ENCODE measurements at places on chromosomes 3 and 15. TPM values are rescaled to one million over a fixed set of nuclear protein-coding genes. Genes with fewer than 3 reads are reported as not detected.

The PIERCE2 gene
- total RNA-seq = 7.7 TPM

The SPTBN5 gene
- total RNA-seq = 2.1 TPM

The CYP11A1 gene
- total RNA-seq = 5.4 TPM

The POC1A gene
- total RNA-seq = 12.4 TPM

The ROPN1 gene
- total RNA-seq = not detected

The C3orf85 gene
- total RNA-seq = not detected

The BOC gene
- 14.1 TPM for total RNA-seq

DNA sequence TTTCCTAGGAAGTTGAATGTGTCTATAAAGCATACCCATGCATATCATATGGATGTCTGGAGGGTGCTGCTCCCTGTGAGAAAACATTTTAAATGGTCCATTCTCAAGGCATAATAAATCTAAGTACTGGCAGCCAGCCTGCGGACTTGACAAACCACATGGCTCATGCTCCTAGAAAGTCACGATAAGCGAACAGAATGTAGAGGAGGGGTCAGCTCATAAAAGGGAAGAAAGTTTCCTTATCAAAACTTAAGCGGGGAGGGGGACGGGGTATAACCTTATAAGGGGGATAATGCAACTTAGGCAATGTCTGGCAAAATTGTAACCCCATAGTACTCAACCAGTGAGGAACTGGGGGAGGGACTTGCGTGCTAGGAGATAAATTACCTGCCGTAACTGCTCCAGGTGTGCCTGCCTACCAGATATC, 159.8 kb upstream of the LMCD1 start:
- no peak overlapping the region for H3K27ac ChIP-seq
- H3K4me3 ChIP-seq = no peak overlapping the region
- no peaks in the 10 kb centered on the region for H3K27me3 ChIP-seq
- peak; percentile 19 for DNase-seq
- H3K4me1 ChIP-seq = no peaks in the 10 kb centered on the region

- no peaks in the 10 kb centered on the region for H3K36me3 ChIP-seq
- H3K27ac ChIP-seq = peak overlapping the region; percentile 76
- no peak overlapping the region for H3K4me3 ChIP-seq
- DNase-seq = peak; percentile 96
- H3K27me3 ChIP-seq = no peaks in the 10 kb centered on the region
Observed at GRCh38 chr15:47384341-47384740, 333.0 kb upstream of the SEMA6D start.

DNA sequence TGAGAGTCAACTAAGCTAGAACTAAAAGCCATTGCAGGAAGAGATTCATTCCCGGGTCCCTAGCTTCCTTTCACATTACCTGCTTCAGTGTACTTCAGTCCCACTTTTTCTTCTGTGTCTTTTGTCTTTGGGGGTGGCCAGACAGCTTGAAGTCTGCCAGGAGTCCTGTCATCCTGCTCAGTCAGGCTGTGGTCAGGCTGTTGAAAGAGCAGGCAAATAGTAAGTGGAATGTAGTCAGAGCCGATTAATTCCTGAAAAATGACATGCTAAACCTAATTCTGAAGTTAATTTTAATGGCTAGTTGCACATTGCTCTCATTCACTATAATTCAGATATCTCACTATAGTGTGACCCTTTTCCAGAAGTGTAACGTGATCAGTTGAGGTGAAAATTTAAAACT, 129.6 kb downstream of the FMN1 start:
- no peaks in the 10 kb centered on the region for H3K27me3 ChIP-seq
- DNase-seq = peak; percentile 16
- H3K36me3 ChIP-seq = no peaks in the 10 kb centered on the region
- peaks cover 28% of the 10 kb centered on the region for H3K4me1 ChIP-seq

- no peak overlapping the region for H3K4me3 ChIP-seq
- no peaks in the 10 kb centered on the region for H3K27me3 ChIP-seq
- no peak for DNase-seq
- H3K27ac ChIP-seq = no peak overlapping the region
Observed at GRCh38 chr15:68369931-68370767, 61.8 kb downstream of the ITGA11 start.

DNA sequence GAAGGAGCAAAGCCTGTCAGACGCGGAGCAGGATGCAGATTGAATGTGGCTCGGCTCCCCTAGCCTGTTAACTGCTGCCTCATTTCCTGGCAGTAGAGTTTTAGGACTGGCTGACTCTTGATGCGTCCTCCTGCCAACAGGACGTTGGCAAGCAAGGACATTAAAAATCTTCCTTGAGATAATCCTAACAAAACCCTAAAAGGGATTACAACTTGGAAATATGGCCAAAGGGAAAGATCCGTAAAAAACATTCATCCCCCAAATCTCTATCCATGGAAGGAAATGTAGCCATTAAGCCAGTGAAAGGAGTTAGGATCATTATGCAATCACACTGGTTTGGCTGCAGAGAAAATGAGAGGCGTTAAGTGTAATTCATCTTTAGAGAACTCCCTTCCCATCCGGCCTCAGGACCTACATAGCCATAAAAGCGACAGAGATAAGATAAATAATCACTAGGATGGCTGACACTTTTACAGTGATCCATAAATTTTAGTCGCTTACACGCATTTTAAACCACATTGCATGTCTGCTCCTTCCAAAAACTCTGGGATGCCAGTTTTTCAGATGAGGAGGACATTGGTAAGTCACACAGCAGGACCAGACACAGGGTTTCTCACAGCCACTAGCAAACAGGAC, 44.5 kb upstream of the C3orf80 start:
- H3K36me3 ChIP-seq = no peaks in the 10 kb centered on the region
- H3K4me1 ChIP-seq = peaks cover 10% of the 10 kb centered on the region
- H3K4me3 ChIP-seq = no peak overlapping the region
- H3K27me3 ChIP-seq = no peaks in the 10 kb centered on the region
- DNase-seq = peak; percentile 60

DNA sequence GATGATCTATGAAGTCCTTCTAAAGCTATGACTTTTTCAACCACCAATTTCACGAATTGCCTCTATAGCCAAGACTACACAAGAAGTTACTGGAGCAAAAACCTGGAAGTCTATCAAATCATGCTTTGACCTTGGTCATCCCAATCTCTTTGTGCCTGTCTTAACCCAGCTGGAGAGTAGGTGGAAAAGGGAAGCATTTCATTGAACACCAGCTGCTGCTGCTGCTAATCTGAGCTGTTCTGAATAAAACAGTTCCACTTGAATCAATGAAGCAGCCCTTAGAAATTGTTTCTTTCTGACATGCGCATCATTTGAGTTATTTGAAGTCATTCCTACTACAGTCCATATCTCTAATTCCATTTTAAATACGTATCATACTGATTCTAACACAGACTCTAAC, 7.3 kb upstream of the UBE3A start:
- no peaks in the 10 kb centered on the region for H3K4me1 ChIP-seq
- DNase-seq = no peak
- H3K36me3 ChIP-seq = no peaks in the 10 kb centered on the region
- H3K27ac ChIP-seq = no peak overlapping the region
- no peaks in the 10 kb centered on the region for H3K27me3 ChIP-seq

DNA sequence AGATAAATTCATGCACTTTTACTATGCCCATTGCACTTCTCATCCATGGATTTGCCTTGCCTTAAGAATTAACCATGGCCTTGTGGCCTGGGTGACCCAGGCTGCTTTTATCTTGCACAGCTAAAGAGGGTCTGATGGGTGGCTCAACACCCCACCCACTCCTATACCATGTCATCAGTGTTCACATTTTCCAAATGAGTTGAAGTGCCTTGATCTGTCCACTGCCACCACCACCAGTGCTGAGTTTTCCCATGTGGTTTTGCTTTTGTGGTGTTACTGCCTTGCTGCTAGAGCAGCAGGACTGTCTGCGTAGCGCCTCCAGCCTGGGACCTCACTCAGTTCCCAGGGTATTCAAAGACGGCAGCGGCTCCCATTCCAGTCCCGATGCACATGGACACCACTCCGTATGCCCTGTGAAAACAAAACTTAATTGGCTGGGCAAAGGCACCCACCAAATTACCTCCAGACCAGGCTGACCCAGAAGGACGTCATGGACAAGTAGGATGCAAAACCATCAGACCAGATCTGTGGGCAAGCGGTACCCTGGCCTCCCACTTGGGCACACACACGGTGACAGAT, 14.1 kb downstream of the ACAA1 start:
- no peaks in the 10 kb centered on the region for H3K27me3 ChIP-seq
- H3K4me1 ChIP-seq = no peaks in the 10 kb centered on the region
- H3K36me3 ChIP-seq = peaks cover 47% of the 10 kb centered on the region
- no peak overlapping the region for H3K4me3 ChIP-seq
- H3K27ac ChIP-seq = no peak overlapping the region

- no peaks in the 10 kb centered on the region for H3K4me1 ChIP-seq
- peaks cover 19% of the 10 kb centered on the region for H3K36me3 ChIP-seq
- no peak for DNase-seq
- no peak overlapping the region for H3K4me3 ChIP-seq
- no peak overlapping the region for H3K27ac ChIP-seq
Observed at GRCh38 chr15:80127911-80128310, 24.9 kb upstream of the FAH start.

DNA sequence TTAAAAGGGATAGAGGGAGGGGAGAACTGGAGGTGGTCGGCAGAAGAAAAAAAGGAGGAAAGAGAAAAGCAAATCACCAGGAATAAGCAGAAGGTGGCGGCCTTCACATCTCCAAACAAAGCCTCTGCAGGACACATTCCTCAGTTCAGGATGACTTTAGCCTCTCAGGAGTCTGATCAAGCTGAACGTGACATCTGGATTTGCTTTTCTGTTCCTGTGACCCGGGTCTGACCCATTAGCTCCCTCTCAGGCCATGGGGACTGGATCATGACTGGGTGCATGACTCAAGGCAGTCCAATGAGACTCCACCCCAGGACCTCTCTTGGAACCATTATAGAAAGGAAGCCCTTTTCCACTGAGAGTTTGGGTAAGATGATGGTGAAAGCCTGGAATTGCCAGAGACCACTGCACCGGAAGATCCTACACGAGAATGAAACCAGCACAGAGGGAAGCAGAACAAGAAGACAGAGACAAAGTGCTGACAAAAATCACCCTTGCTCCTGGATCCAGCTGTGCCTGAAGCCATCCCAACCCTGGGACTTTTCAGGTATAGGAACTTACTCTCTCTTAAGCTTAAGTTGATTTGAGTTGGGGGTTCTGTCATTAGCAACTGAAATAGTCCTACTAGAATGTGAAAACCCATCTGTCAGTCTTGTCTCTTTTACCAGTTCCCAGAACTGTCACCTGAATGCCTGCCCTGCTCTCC, 45.4 kb upstream of the RAD18 start:
- no peaks in the 10 kb centered on the region for H3K36me3 ChIP-seq
- no peaks in the 10 kb centered on the region for H3K27me3 ChIP-seq
- DNase-seq = no peak

DNA sequence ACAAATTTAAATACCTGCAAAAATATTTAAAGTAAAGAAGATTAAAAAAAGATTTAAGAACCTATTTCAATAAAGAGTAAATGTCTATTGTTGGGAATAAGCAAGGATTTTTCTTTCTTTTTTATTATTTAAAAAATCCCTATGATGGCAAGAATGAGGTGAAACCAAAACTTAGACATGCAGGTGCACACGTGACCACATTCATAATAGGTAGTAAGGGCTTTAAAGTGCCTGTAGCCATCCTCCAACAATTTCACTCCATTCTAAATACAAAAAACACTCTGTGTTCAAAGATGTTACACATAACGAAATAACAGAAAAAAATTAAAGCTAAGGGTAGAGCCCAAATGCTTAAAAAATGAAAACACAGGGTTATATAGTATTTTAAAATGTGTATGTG, 74.0 kb downstream of the FBN1 start:
- H3K27me3 ChIP-seq = no peaks in the 10 kb centered on the region

GRCh38 chr3:100023595-100023994, 90.7 kb downstream of the FILIP1L start:
- no peak overlapping the region for H3K27ac ChIP-seq
- no peaks in the 10 kb centered on the region for H3K36me3 ChIP-seq
- no peaks in the 10 kb centered on the region for H3K27me3 ChIP-seq
- no peak for DNase-seq
- H3K4me3 ChIP-seq = no peak overlapping the region

DNA sequence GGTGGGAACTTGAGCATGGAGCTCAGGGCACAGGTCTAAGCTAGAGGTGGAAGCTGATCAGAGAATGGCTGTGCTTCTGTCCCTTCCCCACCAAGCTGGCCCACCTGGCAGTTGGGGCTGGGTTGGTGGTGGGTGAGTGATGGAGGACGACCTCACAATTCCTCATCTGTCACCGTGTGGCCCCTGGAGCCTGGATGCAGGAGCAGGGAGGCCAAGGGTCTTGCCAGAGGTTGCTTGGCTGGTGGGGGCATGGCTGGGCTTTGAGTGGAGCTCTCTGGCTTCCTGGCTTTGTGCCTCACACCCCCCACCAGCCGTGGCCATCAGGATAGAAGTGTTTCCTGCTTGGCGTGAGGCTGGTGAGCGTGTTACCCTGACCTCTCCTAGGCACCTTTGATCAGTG, 36.0 kb downstream of the FBLN2 start:
- H3K36me3 ChIP-seq = no peaks in the 10 kb centered on the region
- DNase-seq = no peak
- H3K27me3 ChIP-seq = no peaks in the 10 kb centered on the region
- H3K4me1 ChIP-seq = peaks cover 23% of the 10 kb centered on the region
- H3K27ac ChIP-seq = no peak overlapping the region

GRCh38 chr3:38148311-38148882, 9.9 kb downstream of the MYD88 start:
- no peak overlapping the region for H3K4me3 ChIP-seq
- H3K4me1 ChIP-seq = no peaks in the 10 kb centered on the region
- DNase-seq = no peak
- no peaks in the 10 kb centered on the region for H3K27me3 ChIP-seq
- H3K36me3 ChIP-seq = no peaks in the 10 kb centered on the region
- no peak overlapping the region for H3K27ac ChIP-seq

GRCh38 chr3:23669541-23670255, 136.1 kb upstream of the UBE2E1 start:
- no peaks in the 10 kb centered on the region for H3K27me3 ChIP-seq
- H3K4me3 ChIP-seq = no peak overlapping the region
- H3K36me3 ChIP-seq = no peaks in the 10 kb centered on the region
- no peak overlapping the region for H3K27ac ChIP-seq
- H3K4me1 ChIP-seq = no peaks in the 10 kb centered on the region

DNA sequence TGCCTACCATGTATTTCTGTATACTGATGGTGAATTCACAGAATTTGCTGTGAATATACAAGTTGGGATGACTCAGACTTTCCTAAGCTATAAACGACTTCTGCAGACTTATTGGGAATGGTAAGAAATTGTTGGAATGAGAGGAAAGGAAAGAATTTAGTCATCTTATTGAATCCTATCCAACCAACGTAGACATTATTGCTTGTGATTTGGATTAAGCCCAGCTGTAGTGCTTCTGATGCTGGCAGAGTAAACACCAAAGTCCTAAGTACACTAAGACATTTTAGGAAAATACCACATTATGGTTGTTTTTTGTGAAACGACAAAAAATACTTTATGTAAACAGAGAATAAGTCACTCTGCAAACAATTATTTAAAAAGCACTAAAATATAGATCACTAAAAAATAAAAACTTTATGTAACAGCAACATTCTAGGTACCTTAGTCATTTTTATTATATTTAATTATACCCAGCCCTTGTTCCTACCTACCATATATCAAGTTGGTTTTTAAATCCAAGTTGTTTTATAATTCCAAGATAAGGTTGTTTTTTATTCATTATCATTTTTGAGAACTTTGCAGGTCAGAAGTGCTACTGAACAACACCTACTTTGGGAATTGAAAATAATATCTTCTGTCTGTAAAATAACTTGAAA, 99.2 kb upstream of the MLF1 start:
- no peak overlapping the region for H3K27ac ChIP-seq
- peak; percentile 93 for DNase-seq
- no peaks in the 10 kb centered on the region for H3K4me1 ChIP-seq
- H3K27me3 ChIP-seq = no peaks in the 10 kb centered on the region

GRCh38 chr3:197398286-197398878, 100.0 kb upstream of the DLG1 start:
- no peak overlapping the region for H3K4me3 ChIP-seq
- H3K27ac ChIP-seq = no peak overlapping the region
